HEK293T (cell line): ENCODE measurements at places on chromosomes 3 and 15.
A peak's percentile ranks its signal among the peaks of the same experiment; 100 is the strongest.

- no peak for DNase-seq
Measured at GRCh38 chr3:129892486-129892856, 1.0 kb downstream of the TMCC1 start.

GRCh38 chr3:45170096-45170495 is 23.9 kb upstream of the CDCP1 start:
- DNase-seq = no peak

- DNase-seq = no peak
Measured at GRCh38 chr3:62114763-62115162, 258.6 kb downstream of the FEZF2 start.

DNA sequence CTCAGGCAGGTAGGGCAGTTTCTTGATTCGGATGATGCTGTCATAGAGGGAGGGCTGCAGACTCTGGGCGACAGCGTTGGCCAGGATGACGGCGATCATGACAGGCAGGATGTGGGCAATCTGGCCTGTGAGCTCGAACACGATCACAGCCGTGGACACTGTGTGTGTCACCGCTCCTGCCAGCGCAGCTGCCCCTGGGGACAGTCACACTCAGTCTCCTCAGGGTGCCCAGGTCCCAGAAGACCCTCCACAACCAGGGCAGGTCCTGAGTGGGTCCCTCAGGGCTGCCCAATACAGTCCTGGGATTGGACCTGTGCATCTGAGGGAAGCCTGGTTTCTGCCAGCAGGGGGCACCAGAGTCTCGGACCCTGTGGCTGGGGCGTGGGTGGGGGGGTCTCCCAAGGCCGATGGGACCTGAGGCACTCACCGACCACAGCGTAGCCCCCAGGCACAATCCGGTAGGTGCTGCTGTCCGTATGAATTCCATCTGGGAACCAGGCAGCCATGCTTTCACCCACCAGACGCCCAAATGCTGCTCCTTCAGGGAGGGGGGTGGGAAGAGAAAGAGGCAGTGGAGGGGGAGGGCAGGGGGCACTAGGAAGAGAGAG is 7.2 kb downstream of the CLCN2 start:
- peak; percentile 62 for DNase-seq

GRCh38 chr3:62843508-62843907 is 31.7 kb downstream of the CADPS start:
- DNase-seq = no peak

DNA sequence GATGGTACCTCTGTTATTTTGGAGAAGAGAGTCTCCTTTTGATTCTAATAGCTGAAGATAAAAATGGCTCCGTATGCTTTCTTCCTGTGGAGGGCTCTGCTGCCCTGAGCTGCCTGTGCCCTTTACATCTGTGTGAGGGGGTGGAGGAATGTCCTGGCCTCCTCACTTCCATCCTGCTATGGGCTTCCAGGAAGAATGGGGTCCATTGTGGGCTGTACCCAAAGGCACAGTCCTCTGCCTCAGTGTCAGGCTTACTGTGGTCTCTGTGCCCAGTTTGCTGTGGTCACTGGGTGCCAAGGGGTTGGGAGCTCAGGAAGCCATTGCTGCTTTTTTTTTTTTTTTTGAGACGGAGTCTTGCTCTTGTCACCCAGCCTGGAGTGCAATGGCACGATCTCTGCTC is 14.4 kb downstream of the DAG1 start:
- DNase-seq = no peak

DNA sequence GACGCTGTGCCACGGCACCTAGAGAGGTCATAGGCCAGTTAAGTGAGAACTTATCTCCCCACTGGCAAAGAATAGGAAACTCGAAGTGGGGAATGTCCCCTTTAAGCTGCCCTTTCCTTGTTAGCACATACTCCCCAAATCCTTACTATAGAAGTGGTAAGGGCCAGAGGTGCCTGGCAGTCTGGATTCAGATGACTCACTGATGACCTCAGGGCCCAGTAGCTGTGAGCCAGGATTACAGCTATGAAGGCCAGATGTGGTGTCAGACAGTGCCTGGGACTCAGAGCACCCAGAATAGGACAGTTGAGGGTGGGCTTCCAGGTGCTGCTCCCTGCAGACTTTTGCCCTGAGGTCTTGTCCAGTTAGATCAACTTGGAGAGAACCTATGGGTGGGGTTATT is 37.7 kb downstream of the PDIA5 start:
- no peak for DNase-seq

- no peak for DNase-seq
Measured at GRCh38 chr3:122920986-122921385, 106.6 kb downstream of the SEMA5B start.

GRCh38 chr3:13004376-13004775 is 68.9 kb downstream of the IQSEC1 start:
- no peak for DNase-seq

DNA sequence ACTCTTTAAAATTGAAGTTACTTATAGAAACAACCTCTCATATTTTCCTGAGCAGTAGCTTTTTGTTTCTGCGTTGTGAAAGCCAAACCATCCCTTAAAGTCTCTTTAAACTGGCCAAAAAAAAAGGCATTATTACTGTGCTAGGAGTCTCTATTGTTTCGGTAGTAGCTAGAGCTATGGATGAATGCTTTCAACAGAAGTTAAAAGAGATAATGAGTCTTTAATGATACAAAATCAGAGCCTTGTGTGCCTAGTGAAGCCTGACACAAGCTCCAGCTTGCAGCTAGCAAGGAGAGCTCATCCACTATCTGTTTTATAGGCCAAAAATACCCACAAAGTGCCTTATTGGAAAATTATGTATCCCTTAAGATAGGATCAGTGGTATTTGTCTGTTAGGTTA is 360.4 kb upstream of the CDIN1 start:
- DNase-seq = no peak

DNA sequence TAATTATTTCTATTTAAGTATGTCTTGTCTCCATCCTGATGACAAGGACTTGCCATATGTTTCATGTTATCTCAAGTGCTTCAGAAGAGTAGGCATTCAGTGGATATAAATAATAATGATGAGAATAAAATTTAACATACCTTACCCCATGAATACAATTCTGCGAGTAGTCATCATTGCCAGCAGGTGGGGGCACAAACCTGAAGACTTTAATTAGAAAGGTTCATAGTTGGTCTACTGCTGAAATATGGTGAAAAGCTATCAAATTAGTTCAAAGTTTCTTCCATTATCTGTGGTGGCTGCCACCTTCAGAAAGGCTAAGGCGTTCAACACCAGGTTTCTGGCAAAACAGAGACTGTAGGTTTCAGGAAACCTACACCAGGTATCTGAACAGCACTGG is 100.9 kb downstream of the P3H2 start:
- DNase-seq = no peak
